ENCODE measurements at places on chromosomes 16 and 17. TPM values are rescaled to one million over a fixed set of nuclear protein-coding genes. Genes with fewer than 3 reads are reported as not detected.

The MYH13 gene
- not detected for total RNA-seq

The GAS7 gene
- total RNA-seq = 50.6 TPM

The CCL23 gene
- 26.5 TPM for total RNA-seq

The UNC13D gene
- total RNA-seq = 145 TPM

The TMEM204 gene
- 69.2 TPM for total RNA-seq

The TCAP gene
- 5.3 TPM for total RNA-seq

The ZFHX3 gene
- total RNA-seq = 29.0 TPM

The CKLF gene
- total RNA-seq = 57.6 TPM

The TAC4 gene
- total RNA-seq = not detected

The NSRP1 gene
- total RNA-seq = 31.0 TPM

The CES1 gene
- total RNA-seq = 293 TPM

The CD2BP2 gene
- total RNA-seq = 51.5 TPM

The KRTAP3-1 gene
- not detected for total RNA-seq

The MAF gene
- 66.4 TPM for total RNA-seq

The MAFG gene
- total RNA-seq = 35.9 TPM

The TBC1D16 gene
- total RNA-seq = 21.7 TPM

The SBK1 gene
- 1.9 TPM for total RNA-seq

The OR3A3 gene
- total RNA-seq = not detected

The PSME3IP1 gene
- total RNA-seq = 77.8 TPM

The HOXB1 gene
- total RNA-seq = not detected

The MYL4 gene
- 2.2 TPM for total RNA-seq

The NRN1L gene
- total RNA-seq = 0.69 TPM

The MRC2 gene
- total RNA-seq = 127 TPM

The C17orf107 gene
- 2.7 TPM for total RNA-seq

The CLEC3A gene
- not detected for total RNA-seq

The FAM171A2 gene
- 1.8 TPM for total RNA-seq

The KAT8 gene
- 80.4 TPM for total RNA-seq

The CES4A gene
- 13.3 TPM for total RNA-seq

The CDT1 gene
- 1.0 TPM for total RNA-seq

The PABPN1L gene
- total RNA-seq = not detected

The TMEM238L gene
- not detected for total RNA-seq

The SCN4A gene
- not detected for total RNA-seq

The KRTAP9-8 gene
- not detected for total RNA-seq

The CDH1 gene
- total RNA-seq = 128 TPM

The HEATR9 gene
- 0.17 TPM for total RNA-seq

The TERB1 gene
- total RNA-seq = 0.26 TPM

The GNAO1 gene
- total RNA-seq = 1.8 TPM

The OTOA gene
- 0.90 TPM for total RNA-seq

Data from upper lobe of right lung (tissue), 1 donor.